Effector memory CD4-positive, alpha-beta T cell (primary cell): ENCODE measurements at places on chromosomes 3 and 15.

DNA sequence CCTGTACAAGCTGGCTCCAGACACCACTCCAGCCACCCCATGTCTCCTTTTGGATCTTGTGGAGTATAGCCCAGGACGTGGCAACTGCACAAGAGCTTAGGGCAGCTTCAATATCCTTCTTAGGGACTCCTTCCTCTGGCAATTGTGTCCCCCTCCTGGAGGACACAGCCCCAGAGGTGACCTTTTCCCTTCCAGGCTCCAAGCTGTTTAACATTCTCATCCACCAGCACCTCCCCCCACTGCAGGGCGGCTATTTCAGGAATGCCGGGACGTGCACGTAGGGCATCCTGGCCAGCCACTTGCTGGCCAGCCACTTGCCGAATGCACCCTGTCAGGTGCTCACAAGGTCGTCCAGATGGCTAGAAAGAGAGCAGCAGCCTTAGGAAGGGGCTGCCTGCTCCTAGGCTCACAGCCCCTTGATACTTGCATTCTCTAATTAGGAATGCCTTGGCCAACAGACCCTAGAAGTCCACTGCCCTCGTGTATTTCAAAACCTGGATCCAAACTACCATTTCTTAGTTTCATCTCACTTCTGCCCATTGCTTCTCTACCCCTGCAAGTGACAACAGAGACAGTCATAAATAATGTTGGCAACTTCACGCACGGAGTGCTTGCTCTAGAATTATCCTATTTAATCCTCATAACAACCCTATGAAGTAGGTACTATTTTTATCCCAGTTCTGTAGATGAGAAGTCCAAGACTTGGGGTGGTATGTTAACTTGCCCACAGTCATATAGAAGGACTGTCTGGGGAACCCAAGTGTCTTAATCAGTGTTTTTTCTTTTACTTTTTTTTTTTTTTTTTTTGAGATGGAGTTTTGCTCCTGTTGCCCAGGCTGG lies 24.5 kb upstream of the IDH2 start:
- DNase-seq: no peak

- DNase-seq: no peak
These were observed 1308.2 kb upstream of the EPHA6 start for GRCh38 chr3:95506174-95506573.

DNA sequence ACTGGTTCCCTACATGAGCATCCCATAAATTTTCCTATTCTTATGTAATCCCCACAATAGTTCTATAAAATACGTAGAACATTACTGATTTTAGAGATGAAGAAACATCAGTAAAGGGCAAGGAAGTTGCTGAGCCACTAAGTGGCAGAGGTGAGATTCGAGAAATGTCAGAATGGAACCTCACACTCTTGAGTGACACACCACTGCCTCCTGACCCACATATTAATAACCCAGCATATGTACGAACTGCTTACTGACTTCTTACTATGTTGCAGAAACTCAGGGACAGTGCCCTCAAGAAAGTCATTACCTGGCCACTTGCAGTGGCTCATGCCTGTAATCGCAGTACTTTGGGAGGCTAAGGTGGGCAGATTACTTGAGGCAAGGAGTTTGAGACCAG lies 1022.4 kb downstream of the FHIT start:
- no peak for DNase-seq

DNA sequence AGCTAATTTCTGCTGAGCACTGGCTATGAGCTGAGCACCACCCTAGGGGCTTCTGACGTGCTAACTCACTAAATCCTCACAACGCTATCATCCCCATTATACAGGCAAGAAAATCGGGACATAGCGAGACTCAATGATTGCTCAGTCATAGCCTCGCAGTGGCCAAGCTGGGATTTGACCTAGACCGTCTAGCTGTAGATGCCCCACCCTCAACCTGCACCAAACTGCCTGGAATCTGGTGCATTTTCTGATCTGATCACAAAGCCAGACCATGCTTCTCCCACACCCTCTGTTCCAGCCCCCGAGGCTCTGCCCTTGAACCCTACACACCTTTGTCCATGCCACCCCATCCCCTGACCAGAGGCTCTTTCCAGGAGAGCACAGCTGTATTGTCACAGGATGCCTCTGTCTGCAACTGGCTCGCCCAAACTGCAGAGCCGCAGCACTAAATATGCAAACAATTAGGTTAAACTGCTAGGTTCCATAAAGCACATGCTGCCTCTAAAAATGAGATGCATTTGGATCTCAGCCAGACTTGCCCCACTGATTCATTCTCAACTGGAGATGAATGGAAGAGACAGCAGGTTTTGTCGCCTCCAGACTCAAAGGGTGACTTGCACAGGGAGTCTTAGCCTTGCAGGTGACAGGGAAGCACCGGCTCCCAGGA lies 95.2 kb downstream of the NUP210 start:
- no peak for DNase-seq

DNA sequence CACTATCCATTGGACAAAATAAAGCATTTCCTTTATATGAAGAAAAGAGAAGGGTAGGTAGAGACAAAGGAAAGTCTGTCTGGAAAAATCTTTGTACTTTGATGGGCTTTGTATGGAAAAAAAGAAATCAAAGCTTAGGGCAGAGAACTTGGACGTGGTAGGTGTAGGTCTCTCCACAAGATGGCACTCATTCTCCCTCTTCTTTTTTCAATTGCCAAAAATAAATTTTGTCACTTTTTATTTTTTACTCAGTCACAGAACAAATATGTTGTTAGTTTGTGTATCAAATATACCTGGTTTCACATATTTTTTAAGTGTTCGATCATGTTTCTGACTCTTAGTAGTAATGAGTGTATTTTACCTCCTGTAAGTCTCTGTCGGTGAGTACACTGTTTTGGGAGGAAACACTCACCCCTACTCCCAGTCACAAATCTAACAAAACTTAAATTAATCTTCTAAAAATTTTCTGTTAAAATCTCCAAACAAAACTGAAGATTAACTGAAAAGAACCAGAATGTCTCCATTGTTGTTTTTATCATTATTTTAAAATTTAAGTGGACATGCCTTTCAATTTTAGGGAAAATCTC lies 415.8 kb upstream of the GOLIM4 start:
- no peak for DNase-seq

DNA sequence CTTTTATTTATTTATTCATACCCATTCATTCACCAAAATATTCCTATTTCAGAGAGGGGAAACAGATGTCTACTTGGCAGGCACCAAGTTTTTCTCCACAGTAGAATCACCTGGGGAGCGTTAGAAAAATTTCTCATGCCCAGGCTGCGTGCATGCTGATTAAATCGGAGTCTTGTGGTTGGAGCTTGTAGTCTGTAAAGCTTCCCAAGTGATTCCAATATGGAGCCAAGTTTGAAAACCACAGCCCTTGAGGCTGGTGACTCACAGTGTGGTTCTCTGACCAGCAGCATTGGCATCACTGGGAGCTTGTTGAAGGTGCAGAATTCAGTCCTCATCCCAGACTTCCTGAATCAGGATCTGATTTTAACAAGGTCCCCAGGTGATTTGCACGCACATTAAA lies 49.7 kb downstream of the PDHB start:
- DNase-seq: no peak

DNA sequence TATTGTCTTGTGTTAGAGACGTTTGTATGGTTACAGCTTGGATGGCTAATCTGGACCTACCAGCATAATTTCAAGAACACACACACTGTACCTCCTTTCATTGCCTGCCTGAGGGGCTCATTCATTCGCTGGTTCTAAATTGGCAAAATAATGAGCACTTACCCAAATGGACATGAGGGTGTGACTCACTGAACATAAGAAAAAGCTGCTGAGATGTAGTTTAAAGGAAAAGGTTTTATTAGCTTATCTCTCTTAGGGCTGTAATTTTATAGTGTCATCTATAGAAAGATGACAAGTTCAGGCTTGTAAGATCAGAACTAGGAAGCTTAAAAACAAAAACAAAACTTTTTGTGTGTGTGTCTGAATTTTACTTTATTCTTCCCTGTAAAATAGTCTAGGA lies 120.7 kb upstream of the WNT7A start:
- DNase-seq: no peak

GRCh38 chr3:116440196-116440595 lies 5.1 kb downstream of the LSAMP start:
- DNase-seq: no peak

GRCh38 chr3:125059488-125060245 lies 3.9 kb upstream of the HEG1 start:
- no peak for DNase-seq

- DNase-seq: no peak
These were observed 2.7 kb upstream of the ALS2CL start for GRCh38 chr3:46695962-46696894.

DNA sequence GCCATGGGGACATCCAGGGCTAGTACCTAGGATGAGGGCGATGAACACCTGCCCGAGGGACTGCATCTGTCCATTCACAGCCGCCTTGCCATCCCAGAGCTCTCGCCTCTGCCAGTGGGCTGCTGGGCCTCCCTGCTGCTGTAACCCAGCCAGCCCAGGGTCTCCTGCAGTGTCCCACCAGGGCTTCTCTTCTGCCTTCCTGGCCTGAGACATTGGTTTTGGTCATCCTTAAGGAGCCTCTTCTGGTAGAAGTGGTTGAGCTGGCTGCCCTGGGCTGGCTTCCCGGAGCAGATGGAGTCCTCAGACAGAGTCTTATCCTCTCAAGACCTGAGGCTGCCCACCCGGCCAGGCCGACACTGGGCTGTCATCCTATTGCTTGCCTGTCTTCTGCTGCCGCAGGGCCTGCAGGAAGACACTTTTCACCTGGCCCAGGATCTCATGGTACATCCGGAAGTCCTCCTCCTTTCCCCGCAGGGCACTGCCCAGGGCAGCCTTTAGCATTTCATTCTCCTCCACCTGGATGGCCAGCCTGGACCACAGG lies 6.1 kb upstream of the HHATL start:
- DNase-seq: no peak

GRCh38 chr15:95887666-95888390 lies 442.7 kb upstream of the NR2F2 start:
- DNase-seq: no peak

DNA sequence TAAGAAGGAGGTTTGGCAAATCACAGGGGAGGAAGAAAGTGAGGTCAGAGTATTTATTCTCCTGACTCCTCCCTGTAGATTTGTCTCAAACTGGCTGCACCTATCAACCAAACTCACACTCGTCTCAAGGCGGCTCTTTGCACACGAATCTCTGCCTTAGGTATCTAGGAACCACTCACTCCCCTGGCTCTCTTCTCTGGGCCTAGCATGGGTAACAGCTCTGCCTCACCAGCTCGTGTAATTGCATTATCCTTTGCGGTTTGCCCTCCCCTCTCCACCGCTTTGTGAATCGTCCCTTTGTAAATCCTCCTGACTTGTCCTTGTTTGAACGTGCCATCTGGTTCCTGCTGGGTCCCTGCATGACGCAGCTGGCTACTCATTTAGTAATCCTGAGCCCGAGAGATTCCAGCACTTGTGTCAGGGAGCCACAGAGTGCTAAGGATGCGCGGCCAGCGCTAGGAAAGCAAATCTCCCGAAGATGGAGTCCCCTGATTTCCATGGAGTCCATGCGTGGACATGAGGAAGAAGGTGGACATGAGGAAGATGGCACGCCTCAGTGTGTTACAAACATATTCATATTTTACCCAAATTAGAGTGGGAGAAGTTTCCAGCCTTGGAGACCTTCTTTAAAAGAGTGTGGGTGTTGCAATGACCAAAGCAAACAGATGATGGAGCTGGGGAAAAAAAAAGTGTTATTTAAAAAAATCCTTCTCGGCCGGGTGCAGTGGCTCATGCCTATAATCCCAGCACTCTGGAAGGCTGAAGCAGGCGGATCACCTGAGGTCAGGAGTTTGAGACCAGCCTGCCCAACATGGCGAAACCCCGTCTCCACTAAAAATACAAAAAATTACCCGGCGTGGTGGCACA lies 26.7 kb downstream of the NRROS start:
- no peak for DNase-seq

DNA sequence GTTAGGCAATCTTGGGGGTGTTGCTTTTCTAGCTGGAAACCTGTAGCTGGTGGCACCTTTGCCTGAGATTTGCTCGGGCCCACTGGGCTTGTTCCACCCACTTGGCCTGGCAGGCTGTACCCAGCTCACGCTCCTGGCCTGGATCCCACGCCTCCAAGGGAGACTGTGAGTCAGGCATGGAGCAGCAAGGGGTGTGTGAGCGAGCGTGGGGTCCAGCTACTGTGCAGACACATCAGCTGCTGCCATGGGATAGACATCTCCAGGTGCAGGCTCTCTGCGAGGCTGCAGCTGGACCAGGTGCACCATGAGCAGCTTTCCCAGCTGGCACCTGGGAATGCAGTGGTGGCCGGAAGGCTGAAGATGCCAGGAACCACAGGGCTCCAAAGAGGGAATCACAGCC lies 36.0 kb downstream of the NR1D2 start:
- DNase-seq: no peak

DNA sequence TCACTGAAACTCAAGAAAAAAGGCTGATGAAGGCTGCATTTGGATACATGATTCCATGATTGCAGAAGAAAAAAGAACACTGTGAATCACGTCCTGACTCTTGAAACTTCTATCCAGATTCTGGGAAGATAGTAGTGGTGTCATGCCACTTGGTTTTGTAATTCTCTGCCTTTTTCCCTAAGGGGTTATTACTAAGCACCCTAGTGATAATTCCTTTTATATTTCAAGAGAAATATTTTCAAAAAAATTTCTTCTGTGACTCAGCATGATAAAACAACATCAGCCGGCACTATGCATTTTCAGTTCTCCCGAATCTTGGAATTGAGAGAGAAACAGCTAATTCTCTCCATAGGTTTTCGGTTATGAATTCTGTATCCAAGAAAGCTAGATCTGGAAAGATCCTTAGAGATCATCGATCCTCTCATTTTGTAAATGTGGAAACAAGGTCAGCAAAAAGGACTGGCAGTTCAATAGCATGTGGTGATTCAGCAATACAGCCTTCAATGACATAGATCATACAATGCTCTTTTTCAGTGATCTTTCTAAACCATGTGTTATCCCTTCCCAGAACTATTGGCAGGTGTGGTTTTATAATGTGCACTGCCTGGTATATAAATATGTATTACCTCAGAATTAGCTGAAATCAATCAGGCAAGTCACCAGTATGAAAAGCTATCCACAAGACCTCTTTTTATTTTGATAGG lies 42.6 kb upstream of the TP63 start:
- DNase-seq: no peak

GRCh38 chr15:89835176-89835564 lies 20.5 kb upstream of the ANPEP start:
- no peak for DNase-seq

DNA sequence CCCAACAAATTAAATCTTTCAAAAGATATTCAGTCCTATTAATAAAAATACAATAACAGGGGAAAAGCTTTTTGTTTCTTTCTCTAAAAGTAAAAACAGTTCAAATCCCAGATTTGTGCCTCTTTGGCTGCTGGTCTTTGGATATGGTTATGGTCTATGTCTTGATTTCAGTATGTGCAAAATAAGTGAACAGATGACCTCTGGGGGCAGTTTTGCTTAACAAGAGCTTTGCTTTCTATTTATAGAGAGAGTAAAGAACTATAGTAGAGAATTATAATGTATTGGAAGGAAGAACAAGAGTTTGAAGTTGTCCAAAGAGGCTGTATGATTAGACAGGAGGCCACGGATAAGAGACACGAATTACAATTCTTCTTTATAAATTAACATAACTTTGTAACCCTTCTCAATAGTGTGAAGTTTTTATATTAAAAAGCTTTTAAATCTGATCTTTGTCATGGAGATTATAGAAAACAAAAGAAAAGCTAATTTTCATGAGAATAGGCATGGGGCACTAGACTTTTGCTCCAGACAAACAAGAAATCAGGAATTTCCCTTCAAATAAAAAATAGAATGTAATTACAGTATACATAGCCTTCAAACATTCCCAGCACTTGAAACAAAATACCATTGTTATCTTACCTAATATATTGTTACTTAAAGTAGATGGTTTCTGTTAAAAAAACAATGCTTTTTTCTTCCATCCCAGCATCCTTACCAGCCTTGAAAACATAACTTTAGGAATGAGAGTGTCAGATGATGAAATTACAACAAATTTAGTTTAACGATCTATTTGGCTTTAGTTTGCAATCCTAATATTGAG lies 432.7 kb upstream of the ARHGEF26 start:
- no peak for DNase-seq
